Stimulated activated CD8-positive, alpha-beta memory T cell treated with anti-CD3 and anti-CD28 coated beads, Interleukin-15, amount 100 ng/mL, for 48 hours (primary cell): ENCODE measurements at places on chromosomes 4 and X.

GRCh38 chr4:1592709-1593417, 91.2 kb downstream of the FAM53A start:
- DNase-seq = no peak

DNA sequence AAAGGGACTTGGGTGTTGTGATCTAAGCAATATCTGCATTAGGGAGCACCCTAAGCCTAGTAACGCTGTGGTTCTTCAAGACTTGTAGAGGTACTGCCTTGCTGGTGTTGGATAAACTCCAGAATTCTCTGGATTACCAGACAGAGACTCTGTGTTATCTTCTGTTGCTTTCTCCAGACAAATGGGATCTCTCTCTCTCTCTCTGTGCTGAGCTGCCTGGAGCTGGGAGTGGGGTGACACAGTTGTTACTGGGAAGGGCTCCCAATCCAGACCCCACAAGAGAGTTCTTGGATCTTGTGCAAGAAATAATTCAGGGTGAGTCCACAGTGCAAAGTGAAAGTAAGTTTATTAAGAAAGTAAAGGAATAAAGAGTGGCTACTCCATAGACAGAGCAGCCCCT, 48.8 kb downstream of the MCUB start:
- no peak for DNase-seq

DNA sequence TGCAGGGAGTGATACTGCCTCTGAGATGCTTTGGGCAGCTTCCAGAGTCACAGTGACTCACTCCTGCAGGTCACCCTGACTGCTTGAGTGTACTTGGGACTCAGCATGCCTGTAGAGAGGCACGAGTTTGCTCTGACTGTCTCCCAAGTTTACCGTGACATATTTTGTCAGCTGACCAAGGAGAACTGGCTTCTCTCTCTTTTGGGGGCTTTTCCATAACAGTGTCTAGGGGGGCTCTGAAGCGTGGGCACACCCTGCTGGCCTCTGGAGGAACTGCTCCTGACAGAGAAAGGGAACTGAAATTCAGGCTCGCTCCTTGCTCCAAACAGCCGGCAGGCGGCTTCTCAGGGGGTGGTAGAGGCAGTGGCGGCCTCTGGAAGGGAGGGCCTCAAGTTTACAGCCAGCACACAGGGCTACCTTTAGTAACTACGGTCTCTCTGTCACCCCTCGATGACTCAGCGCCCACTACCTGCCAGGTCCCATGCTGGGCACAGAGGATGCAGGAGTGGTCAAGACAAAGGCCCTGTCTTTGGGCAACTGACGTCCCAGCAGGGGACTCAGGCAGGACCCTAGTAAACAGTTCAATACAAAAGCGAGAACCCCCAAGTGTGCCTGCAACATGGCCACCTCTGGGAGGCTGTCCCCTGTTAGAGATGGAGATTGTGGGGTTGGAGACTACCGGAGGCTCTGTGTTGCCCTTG, 17.8 kb downstream of the ZNF185 start:
- DNase-seq = no peak

DNA sequence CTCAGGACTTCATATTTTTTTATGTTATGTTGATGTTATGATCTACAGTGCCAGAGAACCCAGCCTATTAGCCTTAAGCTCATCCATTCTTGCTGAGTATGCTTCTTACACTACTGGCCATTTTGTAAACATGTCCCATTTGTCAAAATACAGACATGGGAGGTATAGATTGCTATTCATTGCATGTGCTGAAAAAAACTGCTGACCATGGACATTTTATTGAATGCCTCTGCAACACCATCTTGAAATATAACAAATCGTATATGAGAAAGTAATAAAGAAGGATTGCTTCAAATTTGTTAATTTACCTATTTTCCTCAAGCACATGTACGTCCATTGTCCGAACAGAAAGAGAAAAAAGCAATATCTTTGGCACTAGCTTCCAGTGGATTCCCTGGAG, 91.5 kb upstream of the FAM47A start:
- DNase-seq = no peak

- DNase-seq = no peak
Observed at GRCh38 chr4:152559641-152560040, 23.7 kb upstream of the FBXW7 start.

DNA sequence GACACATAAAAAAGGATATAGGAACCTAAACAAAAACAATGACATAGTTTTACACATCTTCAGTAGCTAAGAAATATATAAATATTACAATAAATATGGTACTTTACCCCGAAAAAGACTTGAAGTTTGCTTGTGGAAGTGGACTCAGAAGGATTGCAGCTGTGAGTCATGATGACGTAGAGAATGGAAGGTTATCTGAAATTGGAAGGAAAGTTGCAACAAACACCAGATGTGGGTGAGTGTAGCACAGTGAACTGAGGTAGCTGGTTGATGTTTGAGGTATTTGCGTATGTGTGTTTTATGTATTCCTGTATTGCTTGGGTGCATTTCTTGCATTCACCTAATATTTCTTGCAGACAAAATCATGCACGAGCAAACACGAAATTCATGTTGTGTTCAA, 113.0 kb downstream of the ARX start:
- DNase-seq = no peak

DNA sequence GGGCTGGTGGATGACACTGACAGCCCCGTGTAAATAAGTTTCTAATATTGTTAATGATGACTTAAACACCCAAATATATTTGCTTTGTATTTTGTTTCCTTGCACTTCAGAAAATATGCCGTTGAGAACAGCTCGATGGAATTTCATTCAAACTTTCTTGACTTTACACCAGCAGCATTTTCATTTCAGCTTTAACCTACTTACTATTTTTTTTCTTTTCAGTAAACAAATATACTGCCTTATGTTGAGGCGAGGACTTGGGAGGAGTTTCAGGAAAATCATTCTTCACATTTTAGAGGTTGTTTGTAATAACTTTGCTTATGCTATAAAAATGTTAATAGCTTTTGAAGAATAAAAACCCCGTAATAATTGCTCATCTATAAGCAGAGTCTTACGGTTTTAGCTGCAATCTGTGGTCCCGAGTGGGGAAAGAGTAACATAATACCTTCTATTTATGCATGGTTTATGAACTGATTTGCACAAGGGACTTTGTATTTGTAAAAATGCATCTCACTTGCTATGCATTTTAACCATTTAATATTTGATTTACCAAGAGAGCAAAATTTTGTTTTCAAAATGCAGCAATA, 14.1 kb upstream of the TENM3 start:
- no peak for DNase-seq
